Stimulated activated CD4-positive, alpha-beta T cell treated with anti-CD3 and anti-CD28 coated beads, Interleukin-12 subunit alpha, Interleukin-12 subunit beta, amount 100 ng/mL, for 24 hours (primary cell): ENCODE measurements at places on chromosomes 1 and 21.

- DNase-seq: no peak
Observed at GRCh38 chr1:36796733-36797132, 237.6 kb downstream of the GRIK3 start.

GRCh38 chr1:73273886-73274285 lies 924.1 kb downstream of the LRRIQ3 start:
- DNase-seq: no peak

GRCh38 chr1:160644399-160644798 lies 2.4 kb downstream of the SLAMF1 start:
- DNase-seq: no peak

DNA sequence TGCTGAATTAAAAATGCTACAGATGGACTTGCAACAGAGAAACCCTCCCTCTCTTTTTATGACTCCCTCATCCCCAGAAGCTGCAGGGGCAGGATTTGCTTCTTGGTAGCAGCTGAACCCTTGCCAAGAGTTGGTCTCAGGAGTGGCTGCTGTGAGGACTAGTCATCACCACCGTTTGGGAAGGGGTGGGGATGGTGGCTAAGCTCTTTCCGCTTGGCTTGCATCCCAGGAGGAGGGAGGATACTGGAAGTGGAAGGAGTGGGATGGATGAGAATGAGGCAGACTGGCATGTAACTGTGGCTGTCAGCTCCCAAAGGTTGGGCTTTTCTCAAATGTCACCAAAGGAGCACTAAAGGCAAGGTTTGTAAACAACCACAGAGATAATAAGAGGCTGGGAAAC lies 50.8 kb upstream of the COL24A1 start:
- DNase-seq: no peak

- no peak for DNase-seq
Observed at GRCh38 chr1:229410692-229411433, 23.0 kb downstream of the ACTA1 start.

DNA sequence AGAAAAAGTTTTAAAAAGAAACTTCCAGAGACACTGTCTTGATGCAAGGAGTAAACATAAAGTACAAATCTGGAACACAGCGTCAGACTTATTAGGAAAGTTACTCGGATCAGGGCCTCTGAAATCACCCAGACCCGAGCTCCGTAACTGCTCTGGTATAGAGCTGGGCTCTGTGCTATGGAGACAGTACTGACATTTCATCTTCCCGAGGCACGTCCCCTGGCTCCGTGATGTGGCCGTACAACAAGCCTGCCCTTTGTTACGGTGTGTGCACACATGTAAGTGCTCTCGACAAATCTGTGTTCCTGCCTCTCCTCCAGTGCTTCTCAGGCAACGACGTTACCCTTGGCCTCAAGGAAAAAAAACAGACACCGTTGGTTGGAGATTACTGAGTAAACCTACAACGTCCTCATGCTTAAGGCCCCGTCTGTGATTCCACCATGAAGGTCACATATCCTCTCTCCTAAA lies 107.0 kb upstream of the IRF2BP2 start:
- DNase-seq: no peak

DNA sequence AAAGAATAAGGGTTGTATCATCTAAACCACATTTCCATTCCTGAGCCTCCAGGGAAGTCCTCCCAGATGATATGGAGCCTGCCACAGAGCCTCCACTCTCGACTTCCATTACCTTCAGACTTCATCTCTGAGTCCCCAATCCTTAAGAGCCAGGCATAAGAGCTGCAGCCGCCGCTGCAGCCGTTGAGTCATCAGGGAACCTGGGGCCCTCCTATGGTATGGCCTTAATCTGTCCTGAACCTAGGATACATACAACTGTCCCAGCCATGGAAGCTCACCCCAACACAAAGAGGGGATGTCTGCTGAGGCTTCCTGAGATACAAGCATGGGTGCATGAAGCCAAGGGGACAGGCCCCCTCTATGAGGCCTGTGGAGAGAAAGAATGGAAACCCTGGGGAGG lies 16.3 kb downstream of the TAL1 start:
- no peak for DNase-seq
